GM12864 (cell line): ENCODE measurements at places on chromosomes 6 and 20.

DNA sequence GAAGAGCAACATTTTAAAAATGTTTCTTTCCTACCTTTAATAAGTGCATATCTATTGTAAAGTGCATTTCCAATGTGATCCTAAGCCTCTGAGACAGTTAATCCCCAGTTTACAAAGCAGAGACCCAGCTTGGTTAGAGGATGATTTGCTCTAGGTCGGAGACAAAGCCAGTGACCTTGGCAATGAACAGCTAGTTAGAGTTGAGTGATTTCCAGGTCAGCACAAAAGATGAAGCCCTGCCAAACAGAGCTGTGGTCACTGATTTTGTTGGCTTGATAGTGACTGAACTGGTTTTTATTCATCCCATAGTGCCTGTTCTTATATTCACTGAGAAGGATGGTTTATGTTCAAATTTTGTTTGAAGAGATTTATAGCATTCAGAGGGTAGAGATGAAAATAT, 56.6 kb upstream of the CD83 start:
- no peak for DNase-seq

DNA sequence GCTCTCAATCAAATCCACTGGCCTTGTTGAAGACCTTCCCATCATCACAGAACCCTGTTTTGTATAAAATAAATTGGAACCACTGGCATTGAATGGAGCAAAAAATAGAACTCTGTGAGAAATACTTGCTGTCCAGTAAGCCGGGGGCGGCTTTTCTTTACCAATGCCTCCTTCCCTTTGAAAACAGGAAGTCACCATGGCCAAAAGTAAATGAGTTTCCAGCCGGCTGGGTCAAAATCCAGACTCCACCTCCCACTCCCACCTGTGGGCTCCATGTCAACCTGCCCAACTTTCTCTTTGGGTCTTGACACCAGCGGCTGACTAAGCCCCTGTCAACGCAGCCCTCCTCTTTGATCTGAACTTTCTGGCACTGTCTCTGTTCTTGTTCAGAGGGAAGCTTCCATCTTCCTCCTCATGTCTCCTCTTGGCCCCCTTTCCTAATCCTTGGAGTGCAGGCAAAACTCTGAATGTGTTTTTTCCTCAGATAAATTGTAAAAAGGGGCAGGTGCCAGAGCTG, 95.2 kb downstream of the TFAP2C start:
- DNase-seq: no peak

GRCh38 chr20:48120120-48120519, 334.8 kb upstream of the SULF2 start:
- DNase-seq: no peak

GRCh38 chr20:47887477-47888080, 102.3 kb upstream of the SULF2 start:
- no peak for DNase-seq

GRCh38 chr20:32810941-32811340, 8.8 kb upstream of the MAPRE1 start:
- no peak for DNase-seq

- no peak for DNase-seq
Observed at GRCh38 chr20:34547844-34548613, 10.5 kb upstream of the MAP1LC3A start.

DNA sequence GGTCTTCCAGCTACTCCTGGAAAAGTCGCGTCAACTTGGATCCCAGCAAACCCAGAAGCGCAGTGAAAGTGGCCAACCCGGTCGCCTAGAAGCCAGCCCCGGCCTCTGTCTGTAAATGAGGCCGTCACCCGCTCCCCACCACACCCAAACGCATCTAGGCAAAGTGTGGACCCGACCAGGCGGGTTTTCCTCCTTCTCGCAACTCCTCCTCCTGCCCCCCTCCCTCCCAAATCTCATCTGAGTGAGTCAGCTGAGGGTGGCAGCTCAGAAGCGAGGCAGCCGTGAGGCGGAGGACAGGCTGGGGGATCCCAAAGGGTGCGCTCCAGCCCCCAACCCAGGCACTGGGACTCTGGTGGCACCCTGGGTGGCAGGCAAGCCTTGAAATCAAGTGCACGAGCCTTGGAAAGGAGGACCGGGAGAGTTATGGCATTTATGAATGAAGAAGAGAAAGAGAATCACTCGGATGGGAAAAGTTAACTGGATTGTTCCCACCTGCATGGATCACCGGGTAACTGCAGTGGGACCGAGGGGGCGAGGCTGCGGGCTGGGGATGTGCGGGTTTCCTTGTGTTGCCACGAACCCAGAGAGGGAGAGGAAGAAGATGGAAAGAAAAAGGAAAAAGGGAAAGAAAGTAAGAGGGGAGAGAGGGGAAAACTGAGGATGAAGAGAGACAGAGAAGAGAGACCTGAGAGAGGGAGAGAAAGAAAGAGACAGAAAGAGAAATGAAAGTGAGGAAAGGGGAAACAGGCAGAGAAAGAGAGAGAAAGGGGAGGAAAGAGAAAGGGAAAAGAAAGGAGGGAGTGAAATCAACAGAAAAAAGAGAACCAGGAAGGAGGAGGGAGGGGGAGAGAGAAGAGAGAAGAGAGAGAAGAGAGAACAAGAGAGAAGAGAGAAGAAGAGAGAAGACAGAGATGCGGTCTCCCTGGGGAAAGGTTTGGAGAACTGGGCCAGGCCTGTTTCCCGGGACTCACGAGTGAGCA, at the start of gene APCDD1L:
APCDD1L (minus strand) TSS at position 167 of the 980 bp plus-strand sequence. CDS start 692 bp downstream, outside the sequence.
- DNase-seq: no peak

DNA sequence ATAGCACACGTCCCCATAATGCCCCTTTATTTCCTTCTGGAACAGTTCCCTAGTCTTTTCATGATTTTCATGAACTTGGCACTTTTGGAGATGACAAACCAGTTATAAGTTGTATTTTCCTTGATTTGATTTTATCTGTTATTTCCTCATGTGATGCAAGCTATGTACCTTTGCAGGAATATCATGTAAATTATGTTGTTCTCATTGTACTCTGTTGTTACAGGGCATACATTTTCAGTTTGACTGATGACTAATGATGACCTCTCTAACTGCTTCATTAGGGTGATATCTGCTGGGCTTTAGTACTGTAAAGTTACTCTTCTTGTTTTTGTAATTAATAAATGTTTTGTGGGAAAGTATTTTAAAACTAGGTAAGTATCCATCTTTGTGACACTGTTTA, 147.3 kb downstream of the ZFAND3 start:
- DNase-seq: no peak

DNA sequence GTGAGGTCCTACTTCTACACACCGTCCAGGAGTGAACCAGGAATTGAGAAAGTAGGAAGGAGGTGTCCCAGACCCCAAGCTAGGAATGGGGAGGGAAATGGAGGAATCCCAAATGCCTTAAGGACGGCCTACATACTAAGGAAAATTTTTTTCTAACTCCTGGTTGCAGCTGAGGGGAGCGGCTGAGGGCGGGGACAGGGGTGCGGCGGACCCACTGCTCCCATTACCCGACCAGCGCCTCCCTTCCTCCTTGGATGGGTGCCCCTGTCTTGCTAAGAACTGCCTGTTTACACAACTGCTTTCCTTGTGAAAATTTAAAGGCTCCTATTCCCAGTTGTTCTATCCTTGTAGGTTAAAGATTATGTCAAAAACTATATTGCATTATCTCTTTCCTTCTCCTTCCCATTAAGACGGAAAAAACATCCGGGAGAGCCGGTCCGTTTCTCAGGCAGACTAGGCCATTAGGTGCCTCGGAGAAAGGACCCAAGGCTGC, 699 bp upstream of the HSPA1B start:
- DNase-seq: no peak

GRCh38 chr20:54608943-54609342, 133.6 kb downstream of the DOK5 start:
- DNase-seq: no peak

GRCh38 chr6:157034436-157035230, 257.5 kb downstream of the ARID1B start:
- DNase-seq: no peak

DNA sequence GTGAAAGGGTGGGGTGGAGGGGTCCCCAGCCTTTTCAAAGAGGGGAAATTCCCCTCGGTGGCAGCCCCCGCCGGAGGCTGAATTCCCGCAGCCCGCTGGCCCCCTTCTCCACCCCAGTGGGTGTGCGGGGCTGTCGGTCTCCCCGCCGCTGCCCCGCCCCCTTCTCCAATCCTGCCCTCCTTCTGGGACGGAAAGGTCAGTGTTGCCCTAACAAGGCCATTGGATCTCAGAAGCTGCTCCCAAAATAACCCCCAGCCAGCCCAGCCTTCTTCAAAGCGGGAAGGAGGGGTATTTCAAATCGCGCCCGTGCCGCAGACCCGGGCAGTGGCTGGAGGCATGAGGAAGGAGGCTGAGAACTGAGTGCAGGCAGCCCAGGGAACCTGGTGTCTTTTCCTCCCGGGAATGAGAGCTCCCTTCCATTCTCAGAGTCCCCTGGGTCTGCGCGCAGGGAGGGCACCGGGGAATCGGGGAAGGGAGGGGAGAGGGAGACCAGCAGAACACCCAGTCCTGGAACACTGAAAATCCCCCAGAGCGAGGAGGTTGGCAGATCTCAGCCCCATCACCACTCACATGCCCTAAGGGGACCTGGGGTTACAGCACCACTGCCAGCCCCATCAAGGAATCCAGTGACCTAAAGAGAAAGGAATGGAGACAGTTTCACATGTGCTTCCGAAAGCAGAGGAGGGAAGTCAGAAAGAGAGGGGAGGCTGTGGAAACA, at the start of gene JPH2:
JPH2 (minus strand) TSS at position 135 of the 718 bp plus-strand sequence. CDS start 483 bp downstream, outside the sequence.
- no peak for DNase-seq

GRCh38 chr20:40287683-40288082, 401.4 kb downstream of the MAFB start:
- DNase-seq: no peak

DNA sequence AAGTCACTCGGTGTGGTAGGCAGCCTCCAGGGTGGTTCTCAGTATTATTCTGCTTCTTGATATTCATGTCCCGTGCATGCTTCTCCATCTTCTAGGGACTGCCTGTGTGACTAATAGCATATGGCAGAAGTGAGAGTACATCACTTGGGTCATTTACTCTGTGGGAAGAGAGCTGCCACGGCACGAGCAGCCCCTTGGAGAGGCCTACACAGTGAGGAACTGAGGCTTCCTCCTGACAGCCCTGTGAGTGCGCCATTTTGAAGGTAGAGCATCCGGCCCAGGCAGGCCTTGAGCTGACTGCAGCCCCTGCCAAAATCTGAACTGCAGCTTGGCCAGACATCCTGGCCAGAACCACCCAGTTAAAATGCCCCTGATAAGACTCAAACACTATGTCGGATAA, 17.3 kb upstream of the MCUR1 start:
- no peak for DNase-seq

- no peak for DNase-seq
Observed at GRCh38 chr6:5034328-5034727, 30.5 kb upstream of the RPP40 start.

DNA sequence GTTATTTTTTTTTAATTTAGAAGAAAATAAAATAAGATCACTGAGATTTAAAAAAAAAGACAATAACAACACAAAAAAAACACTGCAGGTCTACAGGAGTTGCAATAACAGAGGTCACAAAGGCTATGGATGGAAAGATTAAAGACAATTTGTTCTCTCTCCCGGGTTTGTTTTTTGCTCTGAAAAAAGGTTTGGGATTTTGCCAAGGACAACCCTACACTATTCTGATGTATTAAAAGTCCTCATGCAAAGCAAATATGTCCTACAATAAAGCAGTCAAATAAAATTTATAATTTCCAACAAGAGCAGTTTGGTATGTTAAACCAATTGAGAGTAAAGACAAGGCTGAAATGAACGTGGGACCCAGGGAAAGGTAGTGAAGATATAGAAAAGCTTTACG, 55.6 kb downstream of the PTPRK start:
- DNase-seq: no peak

DNA sequence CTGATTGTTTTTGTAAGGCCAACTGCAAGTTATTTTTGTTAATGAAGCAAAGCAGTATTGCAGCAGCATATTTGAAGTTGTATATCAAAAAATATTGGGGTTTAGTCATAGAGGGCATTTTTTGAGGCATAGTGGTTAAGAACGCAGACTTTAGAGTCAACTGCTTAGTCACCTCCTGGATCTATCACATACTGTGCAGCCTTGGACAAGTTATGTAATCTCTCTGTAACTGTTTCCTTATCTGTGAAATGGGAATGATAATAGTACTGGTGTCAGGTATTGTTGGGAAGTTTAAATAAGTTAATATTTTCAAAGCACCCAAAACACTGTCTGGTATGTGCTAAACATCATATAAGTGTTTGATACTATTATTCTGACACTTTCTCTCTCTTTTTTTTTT, 27.2 kb upstream of the EFHC1 start:
- no peak for DNase-seq

GRCh38 chr6:127786109-127786508, 114.7 kb downstream of the THEMIS start:
- DNase-seq: no peak

- DNase-seq: no peak
Observed at GRCh38 chr6:166645896-166646295, 18.8 kb upstream of the RPS6KA2 start.

DNA sequence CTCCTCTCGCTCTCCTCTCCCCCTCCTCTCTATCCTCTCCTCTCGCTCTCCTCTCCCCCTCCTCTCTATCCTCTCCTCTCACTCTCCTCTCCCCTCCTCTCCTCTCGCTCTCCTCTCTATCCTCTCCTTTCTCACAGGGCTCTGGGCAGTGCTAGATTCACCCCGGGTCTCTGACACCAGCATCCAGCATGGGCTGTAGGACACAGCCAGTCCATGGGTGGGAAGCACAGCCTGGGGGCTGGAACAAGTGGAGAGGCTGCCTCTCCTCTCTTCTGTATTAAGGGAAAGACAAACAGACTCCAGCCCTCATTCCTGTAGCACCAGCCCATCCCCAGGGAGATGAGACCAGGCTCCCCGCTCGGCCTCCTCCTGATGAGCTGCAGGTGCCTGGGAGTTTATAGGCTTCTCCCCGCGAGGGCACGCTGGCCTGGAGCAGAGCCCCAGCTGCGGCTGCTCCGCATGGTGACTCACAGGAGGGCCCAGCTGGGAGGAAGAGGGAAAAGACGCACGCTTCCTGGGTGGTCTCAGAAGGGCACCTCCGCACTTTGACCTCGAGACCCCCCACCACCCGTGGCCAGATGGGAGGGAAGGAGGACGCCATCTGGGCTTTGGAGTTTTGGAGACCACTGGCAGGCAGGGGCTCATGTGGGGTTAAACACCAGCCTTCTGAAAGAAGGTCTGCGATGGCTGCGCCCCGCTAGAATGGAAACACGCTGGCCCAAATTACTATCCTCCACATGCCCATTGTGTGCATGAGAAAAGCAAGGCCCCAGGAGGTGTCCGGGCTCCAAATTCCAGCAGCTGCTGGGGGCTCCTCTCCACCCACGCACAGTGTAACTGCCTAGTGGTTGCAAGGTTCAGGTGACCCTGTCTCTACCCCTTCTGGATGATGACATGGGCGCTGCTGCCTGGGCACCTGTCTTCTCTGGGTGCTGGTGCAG, 68.0 kb downstream of the BMP7 start:
- DNase-seq: no peak

DNA sequence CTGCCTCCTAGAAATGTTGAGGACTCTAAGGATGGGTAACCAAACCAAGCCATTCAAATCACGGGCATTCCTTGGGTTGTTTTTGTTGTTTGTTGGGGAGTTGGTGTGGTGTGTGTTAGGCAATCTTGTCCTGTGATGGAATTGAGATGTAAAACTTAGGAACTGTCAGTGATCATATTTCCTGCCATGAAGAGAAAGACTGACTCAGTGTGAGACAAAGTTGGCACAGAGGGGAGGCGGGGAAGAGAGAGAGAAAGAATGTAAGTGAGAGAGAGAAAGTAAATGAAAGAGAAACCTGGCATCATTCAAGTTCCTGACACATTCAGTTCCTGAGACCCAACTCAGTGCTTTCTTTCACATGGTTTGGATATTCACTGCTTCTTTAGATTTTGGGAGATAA, 21.6 kb upstream of the FBXO30 start:
- no peak for DNase-seq

- no peak for DNase-seq
Observed at GRCh38 chr20:61755971-61756845, 309.5 kb downstream of the TAF4 start.

GRCh38 chr6:31556307-31556706, 8.9 kb downstream of the NFKBIL1 start:
- no peak for DNase-seq
